Memory B cell (primary cell): ENCODE measurements at places on chromosomes 5 and 9.

GRCh38 chr9:88531920-88532698 is 2.9 kb upstream of the NXNL2 start:
- peaks cover 20% of the 10 kb centered on the region for H3K27me3 ChIP-seq
- H3K36me3 ChIP-seq: no peaks in the 10 kb centered on the region
- no peak for DNase-seq
- H3K4me3 ChIP-seq: no peak overlapping the region
- H3K27ac ChIP-seq: no peak overlapping the region
- peaks cover 5% of the 10 kb centered on the region for H3K4me1 ChIP-seq

GRCh38 chr5:14251733-14252132 is 108.6 kb downstream of the TRIO start:
- H3K4me1 ChIP-seq: peaks cover 53% of the 10 kb centered on the region
- no peak for DNase-seq
- peaks cover 13% of the 10 kb centered on the region for H3K36me3 ChIP-seq
- no peak overlapping the region for H3K4me3 ChIP-seq

- no peak for DNase-seq
- no peaks in the 10 kb centered on the region for H3K36me3 ChIP-seq
- peaks cover 18% of the 10 kb centered on the region for H3K4me1 ChIP-seq
- no peaks in the 10 kb centered on the region for H3K27me3 ChIP-seq
- peak overlapping the region; percentile 77 for H3K27ac ChIP-seq
- H3K4me3 ChIP-seq: peak overlapping the region; percentile 77
Measured at GRCh38 chr9:126411225-126411947, 84.8 kb downstream of the MVB12B start.

- peaks cover 20% of the 10 kb centered on the region for H3K4me1 ChIP-seq
- no peaks in the 10 kb centered on the region for H3K36me3 ChIP-seq
- peak; percentile 77 for DNase-seq
- H3K27ac ChIP-seq: peak overlapping the region; percentile 55
- no peaks in the 10 kb centered on the region for H3K27me3 ChIP-seq
- H3K4me3 ChIP-seq: no peak overlapping the region
Measured at GRCh38 chr9:128034821-128035652, 32.1 kb downstream of the NAIF1 start.

DNA sequence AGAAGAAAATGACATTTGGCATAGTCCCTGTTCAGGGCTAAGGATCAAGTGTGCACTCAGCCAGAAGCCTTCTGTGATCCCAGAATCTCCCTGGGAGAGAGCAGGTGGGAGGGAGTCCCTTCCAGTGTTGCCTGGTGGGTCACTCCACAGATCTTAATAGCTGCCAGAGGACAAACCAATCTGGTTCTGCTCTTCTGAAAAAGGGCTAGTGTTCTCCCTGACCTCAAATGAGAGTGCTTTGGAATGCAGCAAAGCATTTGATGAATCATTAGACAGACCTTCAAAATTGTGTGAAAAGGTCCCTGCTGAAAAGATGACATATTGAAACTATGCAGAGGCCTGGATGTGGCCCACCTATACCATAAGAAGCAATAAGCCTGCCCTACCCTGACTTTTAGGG is 339.7 kb downstream of the TMEM232 start:
- peaks cover 6% of the 10 kb centered on the region for H3K27me3 ChIP-seq
- no peaks in the 10 kb centered on the region for H3K4me1 ChIP-seq
- H3K27ac ChIP-seq: no peak overlapping the region
- H3K36me3 ChIP-seq: no peaks in the 10 kb centered on the region
- no peak for DNase-seq

DNA sequence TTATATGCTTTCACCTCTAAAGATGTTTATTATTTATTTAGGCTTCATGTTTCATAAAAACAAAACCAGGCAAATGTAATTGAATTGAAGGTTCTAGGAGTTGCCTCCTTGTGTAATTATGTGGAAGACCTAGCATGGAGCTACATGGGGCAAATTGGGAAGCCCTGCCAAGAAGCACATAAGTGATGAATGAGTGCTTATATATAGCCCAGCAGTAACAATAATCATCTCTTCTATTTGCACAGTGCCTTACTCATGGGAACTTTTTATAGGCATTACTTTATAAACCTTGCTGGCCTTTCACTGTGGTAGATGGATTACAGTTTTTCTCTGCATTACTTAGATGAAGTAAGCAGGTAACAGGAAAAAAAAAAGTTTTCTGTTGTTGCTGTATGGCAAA is 40.0 kb upstream of the GRAMD2B start:
- H3K4me1 ChIP-seq: no peaks in the 10 kb centered on the region
- H3K27me3 ChIP-seq: peaks cover 10% of the 10 kb centered on the region
- no peak overlapping the region for H3K27ac ChIP-seq
- no peak overlapping the region for H3K4me3 ChIP-seq
- DNase-seq: no peak
- H3K36me3 ChIP-seq: no peaks in the 10 kb centered on the region

- peaks cover 4% of the 10 kb centered on the region for H3K36me3 ChIP-seq
- H3K4me3 ChIP-seq: no peak overlapping the region
- peaks cover 3% of the 10 kb centered on the region for H3K4me1 ChIP-seq
- no peaks in the 10 kb centered on the region for H3K27me3 ChIP-seq
- DNase-seq: peak; percentile 48
Measured at GRCh38 chr9:127505396-127506116, 54.2 kb downstream of the LRSAM1 start.

DNA sequence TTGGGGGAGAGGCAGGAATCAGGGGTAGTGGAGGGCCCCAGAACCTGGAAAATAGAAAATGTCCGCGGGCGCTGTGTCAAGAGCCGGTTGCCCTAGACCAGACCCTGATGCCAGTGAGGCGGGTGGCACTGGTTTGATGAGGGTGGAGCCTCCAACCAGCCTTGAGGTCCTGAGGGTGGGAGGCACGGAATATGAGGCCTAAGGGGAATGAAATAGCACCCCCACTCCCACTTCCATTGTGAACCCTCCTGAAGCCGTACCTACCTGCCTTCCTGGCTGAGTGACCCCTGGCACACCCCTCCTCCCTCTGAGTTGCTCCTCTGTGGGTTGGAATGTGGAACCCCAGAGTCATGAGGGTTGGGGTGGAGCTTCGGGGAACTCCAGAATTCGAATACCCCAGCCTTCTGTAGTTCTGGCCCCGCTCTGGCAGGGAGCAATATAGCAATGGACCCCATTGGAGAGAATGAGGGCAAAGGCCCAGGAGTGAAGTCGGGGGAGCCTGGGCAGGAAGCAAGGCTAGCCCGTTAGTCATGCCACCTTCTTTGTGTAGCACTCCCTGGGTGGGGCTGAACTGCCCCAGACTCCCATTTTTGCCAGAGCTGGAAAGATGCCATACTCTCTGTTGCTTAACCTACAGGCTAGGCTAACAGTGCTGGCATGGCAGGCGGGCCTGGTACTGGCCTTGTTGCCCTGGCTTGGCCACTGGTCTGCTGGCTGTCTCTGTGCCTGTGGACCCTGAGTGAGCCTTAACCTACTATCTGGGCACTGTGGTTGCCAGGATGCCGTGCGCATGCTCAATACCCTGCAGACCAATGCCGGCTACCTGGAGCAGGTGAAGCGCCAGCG is 1.0 kb downstream of the FPGS start:
- DNase-seq: no peak
- no peaks in the 10 kb centered on the region for H3K27me3 ChIP-seq
- H3K36me3 ChIP-seq: peaks cover 5% of the 10 kb centered on the region
- H3K4me1 ChIP-seq: peaks cover 13% of the 10 kb centered on the region
- H3K4me3 ChIP-seq: peak overlapping the region; percentile 93
- peak overlapping the region; percentile 90 for H3K27ac ChIP-seq

- H3K27ac ChIP-seq: no peak overlapping the region
- H3K36me3 ChIP-seq: no peaks in the 10 kb centered on the region
- peaks cover 6% of the 10 kb centered on the region for H3K4me1 ChIP-seq
- DNase-seq: no peak
- H3K27me3 ChIP-seq: no peaks in the 10 kb centered on the region
Measured at GRCh38 chr5:90022711-90023053, 386.9 kb downstream of the CETN3 start.

DNA sequence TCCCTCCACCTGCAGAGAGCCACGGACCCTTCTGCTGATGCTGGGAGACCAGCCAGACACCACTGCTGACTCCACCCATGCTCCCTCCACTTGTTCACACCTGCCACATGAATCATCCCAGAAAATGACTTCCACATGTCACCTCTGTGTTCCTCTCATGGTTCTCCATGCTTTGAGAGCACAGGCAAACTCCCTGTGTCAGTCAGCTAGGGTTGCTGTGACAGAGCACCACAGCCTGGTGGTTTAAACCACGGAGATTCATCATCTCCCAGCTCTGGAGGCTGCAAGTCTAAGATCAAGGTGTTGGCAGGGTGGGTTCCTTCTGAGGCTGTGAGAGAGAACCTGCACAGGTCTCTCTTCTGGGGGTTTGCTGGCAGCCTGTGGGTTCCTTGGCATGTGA is 381.4 kb downstream of the GADD45G start:
- H3K4me3 ChIP-seq: no peak overlapping the region
- H3K27ac ChIP-seq: no peak overlapping the region
- DNase-seq: no peak
- no peaks in the 10 kb centered on the region for H3K36me3 ChIP-seq

- no peak for DNase-seq
- no peak overlapping the region for H3K4me3 ChIP-seq
- peaks cover 12% of the 10 kb centered on the region for H3K36me3 ChIP-seq
Measured at GRCh38 chr5:138536665-138537315, 6.2 kb downstream of the ETF1 start.

- H3K4me1 ChIP-seq: peaks cover 3% of the 10 kb centered on the region
- no peak overlapping the region for H3K4me3 ChIP-seq
- H3K36me3 ChIP-seq: no peaks in the 10 kb centered on the region
- DNase-seq: no peak
Measured at GRCh38 chr5:1886846-1887587, 4.3 kb upstream of the IRX4 start.

GRCh38 chr5:159779481-159779880 is 136.8 kb upstream of the ADRA1B start:
- peaks cover 2% of the 10 kb centered on the region for H3K27me3 ChIP-seq
- no peak overlapping the region for H3K4me3 ChIP-seq
- no peak for DNase-seq
- no peaks in the 10 kb centered on the region for H3K36me3 ChIP-seq

DNA sequence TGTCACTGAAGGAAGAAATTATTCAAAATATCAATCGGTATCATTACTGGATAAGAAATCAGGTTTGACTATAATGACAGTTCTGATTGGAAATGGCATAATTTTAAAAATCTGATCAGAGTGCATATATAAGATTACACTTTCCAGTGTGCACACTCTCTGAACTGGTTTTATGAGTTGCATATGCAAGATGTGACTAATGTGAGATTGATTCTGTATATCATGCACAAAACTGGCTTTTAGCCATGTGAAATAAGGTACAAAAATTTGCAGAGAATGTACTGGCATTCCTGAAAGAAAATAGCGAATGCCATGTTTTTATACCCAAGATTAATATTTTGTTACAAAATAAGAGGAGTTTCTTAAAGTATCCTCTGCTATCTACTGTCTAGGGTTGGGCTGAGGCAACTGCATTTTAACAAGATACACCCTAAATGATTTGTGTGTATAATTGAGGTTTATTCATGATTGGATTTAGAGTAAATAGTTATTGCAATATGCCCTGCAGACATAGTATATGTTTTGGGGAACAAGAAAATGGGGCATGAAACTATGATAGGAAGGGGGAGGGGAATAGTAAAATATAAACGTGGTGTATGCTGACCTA is 70.7 kb downstream of the LNPEP start:
- peaks cover 13% of the 10 kb centered on the region for H3K36me3 ChIP-seq
- H3K27ac ChIP-seq: peak overlapping the region; percentile 40
- no peaks in the 10 kb centered on the region for H3K27me3 ChIP-seq
- H3K4me1 ChIP-seq: peaks cover 15% of the 10 kb centered on the region

DNA sequence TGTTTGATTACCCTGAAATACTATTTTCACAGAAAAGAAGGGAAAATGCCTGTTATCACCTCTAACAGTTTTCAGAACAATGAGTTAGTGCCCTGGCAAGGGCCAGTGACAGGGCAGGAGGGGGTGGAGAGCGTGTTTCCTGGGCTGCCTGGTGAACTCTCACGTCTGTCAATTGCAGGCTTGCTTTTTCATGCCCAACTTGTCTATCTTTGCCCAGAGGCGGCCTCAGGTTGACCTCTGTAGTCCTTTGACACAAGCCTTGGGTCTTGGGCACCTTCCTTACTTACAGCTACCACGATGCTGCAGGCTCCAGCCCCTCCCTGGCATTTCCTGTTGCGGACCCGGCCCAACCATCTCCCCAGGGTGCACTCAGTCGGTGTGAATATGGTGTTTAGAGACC is 2.2 kb upstream of the CEL start:
- no peak overlapping the region for H3K27ac ChIP-seq
- H3K4me3 ChIP-seq: no peak overlapping the region
- DNase-seq: no peak
- H3K4me1 ChIP-seq: peaks cover 8% of the 10 kb centered on the region

DNA sequence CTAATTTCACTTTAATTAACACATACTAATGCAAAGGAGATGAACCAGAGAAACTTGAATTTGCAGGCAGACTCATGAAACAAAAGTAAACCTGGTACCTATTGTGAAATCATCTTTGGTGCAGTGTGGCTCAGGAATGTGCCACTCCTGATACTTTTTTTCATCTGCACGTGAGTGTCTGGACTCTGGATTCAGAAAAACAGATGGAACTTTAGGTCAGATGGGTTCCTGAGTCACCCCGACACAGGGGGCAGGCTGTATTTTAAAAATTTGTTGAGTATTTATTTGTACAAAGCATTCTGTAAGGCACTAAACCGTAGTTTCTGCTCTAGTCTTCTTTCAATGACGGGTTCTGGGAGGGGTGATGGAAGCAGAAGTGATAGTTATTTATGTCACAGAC is 52.2 kb upstream of the TUT7 start:
- no peak for DNase-seq
- H3K4me1 ChIP-seq: peaks cover 3% of the 10 kb centered on the region
- H3K27me3 ChIP-seq: peaks cover 9% of the 10 kb centered on the region
- no peaks in the 10 kb centered on the region for H3K36me3 ChIP-seq

DNA sequence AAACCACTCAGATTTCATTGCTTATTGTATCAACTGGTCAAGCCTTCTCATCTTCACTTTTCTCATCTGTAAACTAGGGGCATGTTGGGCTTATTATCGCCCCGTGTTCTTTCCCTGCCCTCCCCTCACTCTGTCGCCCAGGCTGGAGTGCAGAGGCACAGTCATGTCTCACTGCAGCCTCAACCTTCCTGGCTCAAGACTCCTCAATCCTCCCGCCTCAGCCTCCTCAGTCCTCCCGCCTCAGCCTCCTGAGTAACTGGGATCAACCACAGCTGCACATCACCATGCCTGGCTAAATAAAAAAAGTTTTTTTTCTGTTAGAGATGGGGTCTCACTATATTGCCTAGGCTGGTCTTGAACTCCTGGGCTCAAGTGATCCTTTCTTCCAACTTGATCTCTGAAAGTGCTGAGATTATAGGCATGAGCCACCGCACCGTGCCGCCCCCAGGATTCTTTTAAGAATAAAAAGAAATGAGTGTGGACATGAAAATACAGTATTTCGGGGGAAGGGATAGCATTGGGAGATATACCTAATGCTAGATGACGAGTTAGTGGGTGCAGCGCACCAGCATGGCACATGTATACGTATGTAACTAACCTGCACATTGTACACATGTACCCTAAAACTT is 2.0 kb downstream of the MAML1 start:
- H3K4me3 ChIP-seq: peak overlapping the region; percentile 70
- DNase-seq: no peak
